Natural killer cell (primary cell): ENCODE measurements at places on chromosomes 5 and 9. TPM values are rescaled to one million over a fixed set of nuclear protein-coding genes. Genes with fewer than 3 reads are reported as not detected.

DNA sequence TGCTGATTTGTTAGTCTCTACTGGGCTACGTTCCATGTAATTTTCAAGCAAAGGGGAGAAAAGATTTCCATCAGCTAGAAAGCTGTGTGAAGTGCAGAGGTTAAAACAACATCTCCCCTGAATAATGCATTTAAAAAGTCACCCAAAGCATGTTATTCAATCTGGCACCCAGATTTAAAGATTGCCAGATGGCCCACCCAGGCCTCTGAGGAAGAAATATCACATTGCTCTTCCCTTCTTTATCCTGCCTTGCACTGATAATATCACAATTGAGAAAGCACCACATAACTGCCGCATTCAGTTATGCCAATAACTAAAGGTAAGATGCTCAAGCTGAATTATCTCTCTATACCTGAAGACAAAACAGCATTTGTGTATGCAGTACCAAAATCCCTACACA, 119.4 kb upstream of the PUM3 start:
- no peak overlapping the region for H3K4me3 ChIP-seq
- DNase-seq: no peak
- no peaks in the 10 kb centered on the region for H3K4me1 ChIP-seq

DNA sequence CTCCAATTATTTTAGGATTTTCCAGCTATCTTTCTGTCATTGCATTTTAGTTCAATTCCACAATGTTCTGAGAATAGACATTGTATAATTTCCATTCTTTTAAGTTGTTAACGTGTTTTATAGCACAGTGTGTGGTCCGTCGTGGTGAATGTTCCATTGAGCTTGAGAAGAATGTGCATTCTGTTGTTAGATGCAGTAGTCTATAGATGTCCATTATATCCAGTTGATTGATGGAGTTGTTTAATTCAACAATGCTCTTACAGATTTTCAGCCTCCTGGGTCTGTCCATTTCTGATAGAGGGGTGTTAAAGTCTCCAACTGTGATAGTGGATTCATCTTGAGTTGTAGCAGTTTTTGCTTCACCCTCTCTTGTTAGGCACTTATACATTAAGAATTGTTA, 1587.7 kb upstream of the NUDT12 start:
- no peak overlapping the region for H3K27ac ChIP-seq
- no peak overlapping the region for H3K4me3 ChIP-seq
- no peak for DNase-seq
- H3K4me1 ChIP-seq: no peaks in the 10 kb centered on the region

GRCh38 chr9:136246849-136247550, 1.4 kb upstream of the QSOX2 start:
- H3K27ac ChIP-seq: no peak overlapping the region
- H3K36me3 ChIP-seq: no peaks in the 10 kb centered on the region
- DNase-seq: no peak
- no peak overlapping the region for H3K4me3 ChIP-seq
- H3K27me3 ChIP-seq: no peaks in the 10 kb centered on the region
- peaks cover 35% of the 10 kb centered on the region for H3K4me1 ChIP-seq

The SPRY4 gene
- 1.3 TPM for total RNA-seq
